Activated CD4-positive, alpha-beta T cell treated with anti-CD3 and anti-CD28 coated beads for 48 hours (primary cell): ENCODE measurements at places on chromosomes 16 and 17.

- DNase-seq, result no peak
Measured at GRCh38 chr16:12511708-12512107, 292.0 kb downstream of the CPPED1 start.

DNA sequence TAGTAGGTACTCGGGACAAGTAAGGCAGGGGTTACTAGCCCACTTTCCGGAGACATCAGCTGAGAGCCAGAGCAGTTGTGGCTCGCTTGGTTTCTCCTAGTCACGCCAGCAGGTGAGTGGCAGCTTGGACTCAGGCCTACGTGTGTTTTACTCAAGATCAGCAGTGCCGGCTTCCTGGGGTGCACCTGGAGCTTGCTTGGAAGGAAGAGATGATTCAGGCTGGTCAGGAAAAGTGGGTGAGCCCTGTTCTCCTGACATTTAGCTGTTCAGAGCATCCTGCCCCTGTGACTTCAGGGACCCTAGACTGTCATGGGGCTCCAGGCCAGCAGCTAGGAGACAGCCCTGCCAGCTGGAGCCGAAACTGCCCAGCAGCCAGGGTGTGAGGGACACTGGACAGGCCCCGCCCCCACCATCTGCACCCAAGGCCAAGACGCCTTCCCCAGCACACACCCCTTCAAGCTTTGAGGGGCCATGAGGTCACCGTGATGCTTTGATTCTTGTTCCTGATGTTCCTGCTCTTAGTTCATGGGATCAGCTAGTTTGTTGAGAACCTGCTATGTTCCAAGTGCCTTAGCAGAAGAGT lies 238.0 kb upstream of the CIBAR2 start:
- no peak for DNase-seq

GRCh38 chr17:13265311-13265710 lies 247.5 kb upstream of the ELAC2 start:
- DNase-seq, result no peak

DNA sequence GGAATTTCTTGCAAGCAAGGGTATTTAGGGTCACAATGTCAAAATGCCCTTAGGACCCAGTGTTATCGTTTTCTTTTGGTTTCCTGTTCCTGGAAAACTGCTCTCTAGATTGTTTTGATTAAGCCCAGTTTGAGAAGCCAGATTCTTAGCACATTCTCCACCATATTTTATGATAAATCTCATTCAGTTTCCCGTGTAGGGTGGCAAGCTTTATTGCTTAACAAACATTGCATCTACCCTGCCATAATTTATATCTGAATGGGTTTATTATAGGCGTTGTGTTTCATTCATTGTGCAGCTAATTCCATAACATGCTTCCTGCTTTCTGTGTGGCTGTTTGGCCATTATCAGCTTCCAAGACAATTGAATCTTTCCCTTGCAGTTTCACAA lies 389.1 kb upstream of the DYNLRB2 start:
- DNase-seq, result no peak

GRCh38 chr17:18198530-18198929 lies 14.9 kb downstream of the ALKBH5 start:
- DNase-seq, result no peak
